ENCODE measurements at places on chromosomes 2 and 18.

DNA sequence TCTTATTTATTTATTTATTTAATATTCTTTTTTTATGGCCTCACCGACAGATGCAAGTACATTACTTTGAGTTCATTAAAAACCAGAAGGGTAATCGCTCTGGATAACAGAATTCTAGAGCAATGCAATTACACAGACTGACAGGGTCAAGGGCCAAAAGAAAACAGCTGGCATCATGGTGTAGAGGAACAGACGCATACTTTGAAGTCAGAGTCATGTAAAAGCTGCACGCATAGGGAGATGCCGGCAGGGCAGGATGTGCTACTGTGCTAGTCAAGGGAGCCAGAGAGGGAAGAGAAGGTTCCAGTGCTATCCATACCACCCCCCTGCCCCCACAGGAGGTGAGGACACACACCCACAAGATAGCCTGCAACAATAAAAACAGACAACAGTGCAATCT lies 115.2 kb upstream of the TFCP2L1 start:
- DNase-seq = no peak

- peak; percentile 58 for DNase-seq
These were observed at the start of gene TCF4 for GRCh38 chr18:55588111-55588869. Gene TCF4 (minus strand): TSS chr18:55588192. CDS start chr18:55587116, 1,076 bp downstream.

DNA sequence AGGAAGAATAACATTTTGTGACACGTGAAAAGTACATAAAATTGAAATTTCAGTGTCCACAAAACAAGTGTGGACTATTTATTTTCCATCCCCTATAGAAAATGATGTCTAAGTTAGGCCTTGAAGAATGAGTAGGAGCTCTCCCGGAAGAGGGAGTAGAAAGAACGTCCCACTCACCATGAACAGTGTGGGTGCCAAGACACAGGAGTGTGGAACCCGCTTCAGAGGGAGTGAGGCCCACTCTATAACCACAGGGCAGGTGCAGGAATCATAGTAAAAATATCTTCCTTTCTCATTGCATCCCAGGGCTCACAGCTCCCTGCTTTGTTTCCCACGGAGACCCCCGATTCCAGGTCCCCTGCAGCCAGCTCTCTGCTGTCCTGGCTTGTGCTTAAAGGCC lies 5.2 kb downstream of the KCNF1 start:
- DNase-seq = no peak

GRCh38 chr2:220281771-220282170 lies 654.3 kb downstream of the SLC4A3 start:
- no peak for DNase-seq

- DNase-seq = no peak
These were observed 14.5 kb upstream of the PAPOLG start for GRCh38 chr2:60741576-60741975.

DNA sequence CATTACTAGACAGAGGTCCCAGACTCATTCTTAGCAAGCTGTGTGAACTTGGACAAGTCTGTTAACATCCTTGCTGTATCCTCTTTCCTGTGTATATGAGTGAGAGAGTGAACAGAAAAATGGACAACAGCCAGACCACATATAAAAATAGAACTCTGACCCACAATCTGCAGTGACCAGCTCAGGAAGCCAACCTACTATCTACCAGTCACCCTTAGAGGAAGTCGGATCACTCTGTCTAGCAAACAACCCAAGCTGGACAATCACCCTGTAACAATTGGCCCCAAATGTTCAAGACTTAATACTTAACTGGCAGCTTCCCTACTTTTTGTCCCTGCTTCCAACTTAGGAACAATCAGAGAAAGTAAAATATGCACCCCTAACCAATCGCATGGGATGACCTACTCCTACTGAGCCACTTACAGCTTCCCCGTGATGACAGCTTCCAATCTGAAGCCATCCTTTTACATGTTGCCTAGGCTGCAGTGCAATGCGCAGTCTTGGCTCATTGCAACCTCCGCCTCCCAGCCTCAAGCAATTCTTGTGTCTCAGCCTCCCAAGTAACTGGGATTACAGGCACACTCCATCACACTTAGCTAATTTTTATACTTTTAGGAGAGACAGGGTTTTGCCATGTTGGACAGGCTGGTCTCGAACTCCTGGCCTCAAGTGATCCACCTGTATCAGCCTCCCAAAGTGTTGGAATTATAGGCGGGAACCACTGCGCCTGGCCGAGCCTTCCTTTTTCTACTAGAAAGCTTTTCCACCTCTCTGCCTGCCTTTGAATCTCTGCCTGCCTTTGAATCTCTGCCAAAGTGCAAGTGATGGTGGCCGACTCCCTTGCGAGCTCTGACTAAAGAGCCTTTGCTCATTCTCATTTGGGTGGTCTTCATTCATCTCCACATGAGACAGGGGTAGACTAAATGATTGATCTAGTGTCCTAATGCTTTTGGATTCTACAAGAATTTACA lies 158.3 kb upstream of the NDUFV2 start:
- DNase-seq = no peak

- DNase-seq = no peak
These were observed 64.8 kb upstream of the CYP26B1 start for GRCh38 chr2:72212486-72212855.

DNA sequence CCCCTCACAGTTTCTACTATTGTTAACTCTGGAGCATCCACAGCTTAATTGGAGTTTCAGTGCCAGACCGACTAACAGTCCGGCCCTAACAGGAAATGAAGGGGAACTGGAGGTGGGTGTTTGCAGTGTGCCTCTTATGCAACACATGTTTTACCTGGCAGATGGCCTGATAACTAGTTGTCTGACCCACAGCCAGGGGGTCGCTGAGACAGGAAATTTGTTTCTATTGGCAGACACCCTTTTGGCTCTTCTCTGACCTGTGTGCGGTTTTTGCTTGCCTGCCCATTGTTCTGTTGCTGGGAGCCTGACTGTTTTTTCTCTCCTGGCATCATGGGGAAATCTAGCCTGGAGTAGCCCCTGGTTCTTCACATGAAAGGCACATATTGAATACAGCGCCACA lies 1329.8 kb downstream of the DSC3 start:
- no peak for DNase-seq

DNA sequence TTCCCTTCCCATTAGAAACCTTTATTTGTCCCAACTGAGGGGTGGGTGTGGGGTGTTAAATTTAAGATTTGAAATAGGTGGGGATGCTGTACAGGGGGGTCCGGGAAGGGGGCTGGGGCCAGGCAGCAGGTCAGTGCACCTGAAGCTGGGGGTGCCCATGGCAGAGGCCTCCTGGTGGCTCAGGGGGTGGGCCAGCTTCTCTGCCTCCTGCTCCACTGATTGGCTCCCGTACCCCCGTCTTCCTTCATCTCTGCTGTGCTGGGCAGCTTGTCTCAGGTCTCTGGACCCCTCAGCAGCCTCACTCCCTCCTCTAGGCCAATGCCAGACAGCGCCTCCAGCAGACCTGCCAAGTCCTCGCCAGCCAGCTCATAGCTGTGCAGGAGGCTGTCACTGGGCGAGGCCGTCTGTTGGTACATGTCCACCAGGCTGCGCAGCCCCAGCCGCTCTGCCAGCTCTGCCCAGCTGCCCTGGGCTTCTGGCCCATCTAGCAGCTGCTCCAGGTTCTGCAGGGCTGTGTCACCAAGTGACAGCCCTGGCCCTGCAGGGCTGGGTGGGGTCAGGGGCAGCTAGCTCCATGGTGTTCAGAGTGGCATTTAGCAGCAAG lies 2.0 kb upstream of the ANKRD62 start:
- no peak for DNase-seq

DNA sequence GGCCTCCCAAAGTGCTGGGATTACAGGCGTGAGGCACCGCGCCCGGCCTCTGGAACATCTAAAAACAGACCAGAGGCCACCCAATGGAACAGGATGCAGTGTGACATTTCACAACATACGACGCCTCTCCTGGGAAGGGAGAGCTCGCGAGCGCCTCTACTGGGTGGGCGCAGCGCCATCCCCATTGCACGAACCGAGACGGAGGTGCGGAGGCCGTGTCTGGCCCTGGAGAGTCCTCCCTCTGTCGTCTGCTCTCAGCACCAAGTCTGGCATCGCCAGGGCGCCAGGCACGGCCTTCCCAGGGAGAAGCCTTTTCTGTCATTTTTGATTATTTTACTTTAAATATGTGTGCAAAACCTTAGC lies 9.4 kb upstream of the GBX2 start:
- no peak for DNase-seq

DNA sequence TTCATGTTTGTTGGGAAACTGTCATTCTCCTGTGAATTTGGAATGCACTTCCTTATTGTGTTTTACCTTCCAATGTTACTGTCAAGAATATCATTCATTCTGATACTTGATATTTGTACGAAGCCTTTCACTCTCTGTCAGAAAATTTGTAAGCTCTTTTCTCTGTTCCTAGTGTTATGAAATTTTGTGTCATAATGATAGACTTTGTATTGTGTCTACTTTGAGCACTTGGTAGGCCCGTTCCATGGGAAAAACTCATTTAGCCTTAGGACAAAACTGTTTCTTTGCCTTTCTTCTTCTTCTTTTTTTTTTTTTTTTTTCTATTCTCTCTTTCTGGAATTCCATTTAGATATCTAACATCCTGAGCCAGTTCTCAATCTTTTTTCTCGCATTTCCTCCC lies 52.0 kb upstream of the FAM124B start:
- no peak for DNase-seq

Measured in C1 segment of cervical spinal cord (tissue), 14 donors.